CD4-positive, alpha-beta T cell (primary cell): ENCODE measurements at places on chromosomes 16 and 17.

- no peaks in the 10 kb centered on the region for H3K4me1 ChIP-seq
- no peak overlapping the region for H3K4me3 ChIP-seq
- H3K27me3 ChIP-seq = no peaks in the 10 kb centered on the region
- H3K27ac ChIP-seq = no peak overlapping the region
- no peak for DNase-seq
Observed at GRCh38 chr16:82675300-82675699, 48.5 kb downstream of the CDH13 start.

- H3K36me3 ChIP-seq = no peaks in the 10 kb centered on the region
- no peak overlapping the region for H3K4me3 ChIP-seq
- peaks cover 3% of the 10 kb centered on the region for H3K4me1 ChIP-seq
- peak; percentile 9 for DNase-seq
- no peak overlapping the region for H3K27ac ChIP-seq
Observed at GRCh38 chr16:78796221-78796866, 696.9 kb downstream of the WWOX start.

DNA sequence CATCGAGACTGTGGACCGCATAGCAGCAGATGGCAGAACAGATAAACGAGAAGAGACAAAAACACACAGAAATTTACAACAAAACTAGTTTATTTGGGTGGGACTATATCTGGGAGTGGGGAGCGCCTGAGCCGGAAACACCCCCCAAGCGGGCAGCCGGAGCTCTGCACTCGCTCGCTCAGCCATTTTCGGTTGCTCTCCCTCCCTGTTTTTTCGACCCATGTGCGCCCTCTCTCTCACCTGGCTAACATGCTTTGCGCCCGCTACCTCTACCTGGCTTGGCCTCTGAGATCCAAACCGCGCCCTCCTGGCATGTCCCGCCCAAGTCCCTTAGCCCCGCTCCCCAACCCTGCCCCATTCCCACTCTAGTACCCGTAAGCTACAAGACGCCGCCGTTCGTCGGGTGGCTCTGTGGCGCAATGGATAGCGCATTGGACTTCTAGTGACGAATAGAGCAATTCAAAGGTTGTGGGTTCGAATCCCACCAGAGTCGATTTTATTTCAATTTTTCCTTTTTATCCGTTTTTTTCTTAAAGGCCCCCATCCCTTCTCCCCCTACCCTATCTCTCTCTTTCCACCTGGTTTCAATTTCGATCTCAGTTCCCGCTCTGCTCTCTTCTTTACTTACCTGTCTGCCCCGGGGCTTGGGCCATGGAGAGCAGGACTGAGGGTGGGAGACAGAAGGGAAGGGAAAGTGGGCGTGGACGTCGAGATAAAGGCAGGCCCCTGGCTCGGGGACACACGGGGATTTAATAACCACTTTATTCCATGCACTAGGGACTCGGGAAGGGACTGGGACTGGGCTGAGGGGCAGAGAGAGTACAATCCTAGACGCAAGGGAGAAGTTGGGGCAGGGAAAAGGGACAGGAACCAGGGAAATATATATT lies 2.4 kb upstream of the ALOXE3 start:
- peaks cover 41% of the 10 kb centered on the region for H3K27me3 ChIP-seq
- peak; percentile 42 for DNase-seq
- H3K4me3 ChIP-seq = peak overlapping the region; percentile 57
- H3K27ac ChIP-seq = no peak overlapping the region
- no peaks in the 10 kb centered on the region for H3K36me3 ChIP-seq

DNA sequence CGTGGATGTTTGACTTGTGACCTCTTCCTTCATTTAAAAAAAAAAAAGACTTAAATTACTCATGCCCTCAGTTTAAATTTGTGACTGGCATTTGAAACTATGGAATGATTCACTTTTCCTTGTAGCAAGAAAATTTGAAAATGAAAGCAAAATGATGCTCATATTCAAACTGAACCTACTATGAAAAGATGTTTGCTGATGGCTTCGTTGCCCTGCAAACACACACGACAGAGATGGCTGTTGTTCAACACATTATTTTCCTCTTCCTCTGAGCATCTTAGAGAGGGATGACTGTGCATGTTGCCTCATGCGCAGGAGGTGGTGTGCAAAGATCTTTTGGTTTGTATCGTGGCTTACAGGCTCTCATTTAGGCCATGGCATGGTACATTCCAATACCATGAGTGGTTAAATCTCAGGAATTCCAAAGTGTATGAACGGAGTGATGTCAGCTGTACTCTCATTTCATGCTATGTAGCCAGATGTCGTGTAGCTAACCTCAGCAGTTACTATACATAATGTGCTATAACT lies 164.5 kb downstream of the PRKCA start:
- no peak for DNase-seq
- no peak overlapping the region for H3K27ac ChIP-seq
- no peak overlapping the region for H3K4me3 ChIP-seq
- no peaks in the 10 kb centered on the region for H3K27me3 ChIP-seq

DNA sequence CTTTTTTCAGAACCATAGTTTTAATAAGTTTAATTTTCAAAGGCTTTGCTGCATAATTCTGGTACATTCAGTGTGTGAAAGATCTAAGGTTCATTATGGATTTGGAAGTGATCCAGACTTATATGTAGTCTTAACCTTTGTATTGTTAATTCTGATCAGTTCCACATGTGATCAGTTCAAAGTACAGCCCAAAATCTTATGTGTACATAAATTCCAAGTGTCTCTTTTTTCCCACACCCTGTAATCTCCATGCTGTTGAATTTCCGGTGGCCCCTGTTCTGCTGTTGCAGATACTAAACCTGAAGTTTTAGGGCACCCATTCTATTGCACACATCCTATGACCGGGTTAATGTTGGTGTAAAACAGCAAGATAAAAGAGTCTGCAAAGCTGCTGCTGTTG lies 1147.5 kb upstream of the CDH8 start:
- no peaks in the 10 kb centered on the region for H3K4me1 ChIP-seq
- H3K36me3 ChIP-seq = no peaks in the 10 kb centered on the region
- H3K27ac ChIP-seq = no peak overlapping the region
- no peaks in the 10 kb centered on the region for H3K27me3 ChIP-seq
- no peak overlapping the region for H3K4me3 ChIP-seq

DNA sequence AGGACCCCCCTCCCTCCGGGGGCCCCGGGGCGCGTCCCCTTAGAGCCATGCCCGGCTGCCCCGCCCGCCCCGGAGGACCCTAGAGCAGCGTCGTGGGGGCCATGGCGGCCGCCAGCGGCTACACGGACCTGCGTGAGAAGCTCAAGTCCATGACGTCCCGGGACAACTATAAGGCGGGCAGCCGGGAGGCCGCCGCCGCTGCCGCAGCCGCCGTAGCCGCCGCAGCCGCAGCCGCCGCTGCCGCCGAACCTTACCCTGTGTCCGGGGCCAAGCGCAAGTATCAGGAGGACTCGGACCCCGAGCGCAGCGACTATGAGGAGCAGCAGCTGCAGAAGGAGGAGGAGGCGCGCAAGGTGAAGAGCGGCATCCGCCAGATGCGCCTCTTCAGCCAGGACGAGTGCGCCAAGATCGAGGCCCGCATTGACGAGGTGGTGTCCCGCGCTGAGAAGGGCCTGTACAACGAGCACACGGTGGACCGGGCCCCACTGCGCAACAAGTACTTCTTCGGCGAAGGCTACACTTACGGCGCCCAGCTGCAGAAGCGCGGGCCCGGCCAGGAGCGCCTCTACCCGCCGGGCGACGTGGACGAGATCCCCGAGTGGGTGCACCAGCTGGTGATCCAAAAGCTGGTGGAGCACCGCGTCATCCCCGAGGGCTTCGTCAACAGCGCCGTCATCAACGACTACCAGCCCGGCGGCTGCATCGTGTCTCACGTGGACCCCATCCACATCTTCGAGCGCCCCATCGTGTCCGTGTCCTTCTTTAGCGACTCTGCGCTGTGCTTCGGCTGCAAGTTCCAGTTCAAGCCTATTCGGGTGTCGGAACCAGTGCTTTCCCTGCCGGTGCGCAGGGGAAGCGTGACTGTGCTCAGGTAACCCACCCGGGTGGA lies 759 bp downstream of the ALKBH5 start:
- DNase-seq = peak; percentile 74
- H3K36me3 ChIP-seq = peaks cover 18% of the 10 kb centered on the region
- no peaks in the 10 kb centered on the region for H3K27me3 ChIP-seq
- peak overlapping the region; percentile 78 for H3K27ac ChIP-seq
- H3K4me3 ChIP-seq = peak overlapping the region; percentile 88

DNA sequence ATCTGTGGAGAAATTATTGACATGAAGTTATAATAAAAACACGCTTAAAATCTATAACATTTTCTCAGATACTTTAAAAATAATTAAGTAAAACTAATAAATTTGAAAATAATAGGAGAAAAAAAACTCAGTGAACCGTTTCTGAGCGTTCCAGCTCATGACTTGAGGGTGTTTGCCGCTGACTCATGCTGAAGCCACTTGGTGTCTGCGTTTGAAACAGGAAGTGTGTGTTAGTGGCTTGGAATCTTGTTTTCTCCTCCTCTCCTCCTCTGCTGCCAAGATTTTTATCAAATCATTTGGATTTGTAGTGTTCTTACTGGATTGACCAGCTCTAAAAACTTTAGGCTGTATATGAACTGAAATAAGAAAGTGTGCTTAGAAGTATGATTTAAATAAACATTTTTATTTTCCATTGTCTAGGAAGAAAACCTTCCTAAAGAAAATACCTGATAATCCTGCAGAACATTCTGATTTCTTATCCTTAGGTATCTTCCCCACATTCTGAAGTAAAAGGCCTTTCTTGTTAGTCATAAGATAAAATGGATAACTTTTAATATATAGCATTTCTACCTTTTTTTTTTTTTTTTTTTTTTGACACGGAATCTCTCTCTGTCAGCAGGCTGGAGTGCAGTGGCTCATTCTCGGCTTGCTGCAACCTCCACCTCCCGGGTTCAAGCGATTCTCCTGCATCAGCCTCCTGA lies 30.8 kb downstream of the USP10 start:
- no peak overlapping the region for H3K27ac ChIP-seq
- peaks cover 12% of the 10 kb centered on the region for H3K36me3 ChIP-seq
- H3K4me3 ChIP-seq = no peak overlapping the region
- no peaks in the 10 kb centered on the region for H3K27me3 ChIP-seq
- peaks cover 20% of the 10 kb centered on the region for H3K4me1 ChIP-seq

GRCh38 chr16:78520470-78520869 lies 421.0 kb downstream of the WWOX start:
- H3K4me3 ChIP-seq = no peak overlapping the region
- no peaks in the 10 kb centered on the region for H3K36me3 ChIP-seq
- H3K27ac ChIP-seq = no peak overlapping the region
- H3K4me1 ChIP-seq = no peaks in the 10 kb centered on the region
- H3K27me3 ChIP-seq = no peaks in the 10 kb centered on the region

- no peak overlapping the region for H3K4me3 ChIP-seq
- no peaks in the 10 kb centered on the region for H3K27me3 ChIP-seq
- H3K27ac ChIP-seq = no peak overlapping the region
- H3K4me1 ChIP-seq = peaks cover 9% of the 10 kb centered on the region
Observed at GRCh38 chr16:84970447-84971127, 40.7 kb downstream of the ZDHHC7 start.

DNA sequence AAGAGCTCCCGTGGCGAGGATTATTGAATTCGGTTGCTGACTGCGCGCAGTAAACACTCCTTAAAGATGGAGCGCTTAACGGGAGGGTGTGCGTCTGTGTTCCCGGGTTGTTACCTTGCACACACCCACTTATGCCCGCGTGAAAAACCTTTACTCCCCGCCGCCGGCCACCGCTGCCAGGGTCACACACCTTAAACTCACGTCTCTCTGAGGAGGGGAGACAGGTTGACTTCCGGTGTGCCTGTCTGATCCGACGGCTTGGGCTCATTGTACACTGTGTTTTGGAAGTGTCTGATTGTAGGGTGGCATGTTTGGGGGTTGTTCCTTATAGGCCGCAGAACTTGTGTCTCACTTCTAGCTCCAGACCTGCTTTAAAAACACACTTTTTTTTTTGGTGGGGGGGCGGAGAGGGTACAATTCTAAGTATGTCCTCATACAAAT lies 66.8 kb downstream of the KPNA2 start:
- DNase-seq = peak; percentile 56
- no peaks in the 10 kb centered on the region for H3K27me3 ChIP-seq
- H3K36me3 ChIP-seq = no peaks in the 10 kb centered on the region
- peak overlapping the region; percentile 72 for H3K4me3 ChIP-seq
